ENCODE measurements at places on chromosomes 2 and 18.

- DNase-seq, result no peak
Observed at GRCh38 chr18:12295389-12296086, 12.5 kb upstream of the TUBB6 start.

- DNase-seq, result no peak
Observed at GRCh38 chr2:43196768-43197587, 29.4 kb downstream of the ZFP36L2 start.

- DNase-seq, result no peak
Observed at GRCh38 chr2:102142829-102143449, 393 bp downstream of the IL1R1 start.

GRCh38 chr2:238251986-238252385, 12.1 kb upstream of the HES6 start:
- no peak for DNase-seq

- DNase-seq, result no peak
Observed at GRCh38 chr2:224885291-224885690, 157.0 kb downstream of the DOCK10 start.

DNA sequence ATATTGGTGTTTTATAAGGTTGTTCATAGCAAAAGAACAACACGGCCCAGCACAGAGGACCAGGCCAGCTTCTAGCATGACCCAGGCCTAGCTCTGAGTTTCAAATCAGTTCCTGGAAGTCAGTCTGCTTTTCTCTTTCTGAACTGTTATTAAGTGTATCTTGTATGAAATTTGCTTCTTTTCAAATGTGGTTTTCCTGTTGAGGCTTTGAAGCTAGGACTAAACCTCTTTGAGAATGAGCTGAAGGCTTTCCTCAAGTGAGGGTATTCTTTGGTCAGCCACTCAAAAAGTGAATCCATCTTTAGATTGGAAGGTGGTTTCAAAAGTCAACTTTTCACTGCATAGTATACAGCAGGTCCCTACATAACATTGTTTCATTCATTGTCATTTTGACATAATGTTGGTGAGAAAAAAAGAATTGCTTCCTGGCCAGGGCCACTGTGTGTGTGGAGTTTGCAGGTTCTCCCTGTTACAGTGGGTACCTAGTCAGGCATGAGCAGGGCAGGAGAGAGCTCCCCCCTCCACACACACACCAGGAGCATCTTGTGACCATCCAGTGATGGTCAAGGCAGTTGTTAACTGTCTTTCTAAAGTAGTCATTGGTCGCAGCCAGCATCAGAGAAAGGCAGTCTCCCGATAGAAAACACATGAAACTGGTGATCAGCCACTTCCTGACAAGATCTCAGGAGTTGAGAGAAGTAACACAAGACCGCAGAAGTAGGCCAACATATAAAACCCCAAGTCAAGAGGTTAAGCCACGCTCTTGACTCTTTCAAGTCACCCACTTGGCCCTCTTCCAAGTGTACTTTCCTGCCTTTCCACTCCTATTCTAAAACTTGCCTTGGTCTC, 6.7 kb upstream of the ACAA2 start:
- DNase-seq, result no peak

GRCh38 chr2:55103046-55103445, 52.8 kb upstream of the RTN4 start:
- DNase-seq, result no peak

- DNase-seq, result no peak
Observed at GRCh38 chr2:104841744-104842143, 12.2 kb upstream of the POU3F3 start.

DNA sequence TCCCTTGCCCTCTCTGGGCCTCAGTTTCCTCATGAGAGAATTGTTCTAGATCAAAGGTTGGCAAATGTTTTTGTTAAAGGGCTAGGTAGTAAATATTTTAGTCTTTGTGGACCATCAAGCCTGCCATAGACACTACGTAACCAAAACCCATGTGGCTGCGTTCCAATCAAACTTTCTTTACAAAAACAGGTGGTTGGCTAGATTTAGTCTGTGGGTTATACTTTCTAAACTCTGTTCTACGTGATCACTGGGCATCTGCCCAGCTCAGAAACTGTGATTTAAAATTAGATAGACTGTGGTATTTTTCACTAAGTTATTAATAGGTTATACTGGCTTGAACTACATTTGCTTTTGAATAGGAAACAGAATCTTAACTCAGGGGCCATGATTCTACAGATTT, 149.8 kb upstream of the DCC start:
- DNase-seq, result no peak

- DNase-seq, result no peak
Observed at GRCh38 chr18:48566589-48566988, 27.8 kb downstream of the CTIF start.

- DNase-seq, result no peak
Observed at GRCh38 chr2:103179798-103180197, 418.0 kb downstream of the TMEM182 start.

DNA sequence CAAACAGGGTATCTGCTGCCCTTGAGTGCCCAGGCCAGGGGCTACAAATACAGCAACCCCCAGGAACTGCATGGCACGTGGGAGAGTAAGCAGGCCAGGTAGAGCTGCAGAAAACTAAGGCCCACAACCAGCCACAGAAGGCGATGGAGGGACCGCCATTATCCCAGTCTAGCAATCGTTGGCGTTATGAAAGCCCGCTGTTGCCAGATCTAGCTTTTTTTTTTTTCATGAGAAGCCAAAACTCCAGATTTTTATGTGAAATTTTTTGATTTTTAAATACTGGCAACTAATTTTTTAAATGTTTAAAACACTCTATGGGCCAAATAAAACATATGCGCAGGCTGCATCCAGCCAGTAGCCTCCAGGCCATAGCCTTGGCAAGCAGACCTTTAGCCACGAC, 59.8 kb downstream of the DNMT3A start:
- DNase-seq, result no peak

DNA sequence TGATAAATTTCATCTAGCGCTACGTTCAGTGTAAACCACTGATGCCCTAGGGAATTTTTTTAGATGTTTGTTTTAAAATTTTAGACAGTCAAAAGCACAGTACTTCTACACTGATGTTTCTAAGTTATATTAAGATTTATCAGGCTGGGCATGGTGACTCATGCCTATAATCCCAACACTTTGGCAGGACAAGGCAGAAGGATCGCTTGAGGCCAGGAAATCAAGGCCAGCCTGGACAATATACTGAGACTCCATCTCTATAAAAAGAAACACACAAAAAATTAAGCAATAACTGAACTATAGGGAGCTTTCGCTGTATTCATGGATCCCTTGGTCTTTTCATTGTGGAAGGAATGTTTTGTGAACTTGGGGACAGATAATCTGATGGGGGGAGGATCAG, 50.6 kb upstream of the MAPRE2 start:
- DNase-seq, result no peak

DNA sequence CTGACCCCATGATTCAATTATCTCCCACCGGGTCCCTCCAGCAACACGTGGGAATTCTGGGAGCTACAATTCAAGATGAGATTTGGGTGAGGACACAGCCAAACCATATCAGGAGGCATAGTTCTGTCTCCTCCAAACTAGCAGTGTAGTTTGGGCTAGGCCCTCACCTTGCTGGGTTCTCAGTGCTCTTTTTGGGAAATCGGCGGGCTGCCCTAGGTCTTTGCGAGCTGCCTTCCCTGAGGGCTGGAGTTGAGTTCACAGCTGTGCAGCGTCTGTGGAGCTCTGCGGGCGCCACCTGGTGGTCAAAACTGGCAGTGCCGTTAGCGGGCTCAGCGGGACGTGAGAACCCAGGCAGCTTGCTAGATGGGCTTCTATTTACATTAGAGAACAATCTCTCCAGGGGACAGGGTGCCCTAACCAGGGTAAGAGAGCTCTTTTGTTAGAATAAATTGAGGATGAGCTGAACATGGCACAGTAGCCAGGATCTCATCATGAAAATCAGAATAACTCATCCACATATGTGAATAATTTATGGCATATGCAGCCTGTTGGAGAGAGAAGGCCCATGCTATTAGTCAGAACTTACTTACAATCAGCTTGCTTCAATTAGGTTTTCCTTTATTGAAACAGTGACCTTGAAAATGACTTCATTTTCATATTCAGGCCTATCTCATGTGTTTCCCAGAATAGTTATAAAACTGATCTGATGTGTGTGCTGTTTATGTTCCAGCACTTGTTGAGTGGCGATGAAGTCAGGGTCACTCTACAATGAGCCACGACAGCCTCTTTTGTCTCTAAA, 27.4 kb upstream of the YES1 start:
- peak; percentile 91 for DNase-seq

DNA sequence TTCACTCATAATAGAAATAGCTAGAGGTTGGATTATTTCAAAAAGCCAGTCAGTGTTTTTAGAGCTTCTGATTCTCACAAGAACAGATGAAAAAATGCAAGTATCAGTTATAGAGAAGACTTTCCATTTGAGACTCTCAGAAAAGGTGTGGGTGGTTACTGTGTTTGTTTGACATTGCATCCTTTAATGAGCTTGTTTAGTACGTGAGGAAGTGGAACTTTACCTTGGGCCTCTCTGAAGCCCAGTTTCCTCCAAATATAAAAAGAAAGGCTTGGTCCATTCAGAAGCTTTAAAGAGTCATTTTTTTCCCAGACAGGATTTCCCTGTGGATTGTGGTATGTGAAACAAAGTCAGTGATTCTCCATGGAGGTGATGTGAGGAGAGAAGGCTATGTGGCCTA, 89.9 kb upstream of the RANBP2 start:
- no peak for DNase-seq

GRCh38 chr2:225317186-225317585, 82.3 kb upstream of the NYAP2 start:
- no peak for DNase-seq

DNA sequence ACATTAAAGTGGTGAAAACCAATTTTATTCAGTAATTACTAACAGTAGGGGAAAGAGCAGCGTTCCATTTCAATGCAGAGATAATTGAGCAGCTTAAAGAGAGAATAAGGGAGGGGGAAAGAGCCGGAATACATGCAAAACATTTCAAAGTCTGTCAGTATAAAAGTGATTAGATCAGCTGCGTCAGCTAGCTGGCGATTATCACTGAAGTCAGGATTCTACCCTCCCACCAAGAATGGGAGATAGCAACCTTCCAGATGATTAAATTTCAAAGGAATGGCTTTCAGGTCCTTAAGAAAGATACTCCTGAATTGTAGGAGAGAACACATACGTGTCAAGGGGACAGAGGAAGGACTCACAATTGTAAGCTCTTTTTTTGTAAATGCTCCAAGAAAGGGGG, 2.7 kb upstream of the ZC3H6 start:
- no peak for DNase-seq

DNA sequence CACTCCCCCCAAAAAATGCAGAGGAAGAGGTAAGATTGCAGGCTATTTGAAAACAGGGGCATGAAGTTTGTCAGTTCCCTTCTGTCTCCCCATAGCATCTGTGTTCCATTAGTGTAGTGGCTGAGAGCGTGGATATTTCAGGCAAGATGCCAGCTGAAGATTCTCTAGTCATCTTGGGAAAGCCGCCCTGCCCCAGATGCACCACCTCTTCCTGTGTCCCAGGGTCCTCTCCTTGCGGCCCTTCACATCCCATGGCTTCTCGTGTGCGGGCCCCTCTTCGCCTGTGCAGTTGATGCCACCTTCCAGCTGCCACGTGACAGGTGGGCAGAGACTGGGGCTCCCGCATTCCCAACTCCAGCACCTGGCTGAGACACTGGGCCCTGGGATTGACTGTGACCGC, 16.1 kb downstream of the TMEM127 start:
- peak; percentile 69 for DNase-seq

- DNase-seq, result no peak
Observed at GRCh38 chr2:55431982-55432627, 12.4 kb upstream of the CCDC88A start.

- no peak for DNase-seq
Observed at GRCh38 chr2:200345975-200346374, 39.5 kb downstream of the SPATS2L start.

GRCh38 chr18:58695772-58696171, 24.5 kb downstream of the MALT1 start:
- DNase-seq, result no peak

GRCh38 chr18:73597832-73598615, 549.6 kb downstream of the FBXO15 start:
- no peak for DNase-seq

DNA sequence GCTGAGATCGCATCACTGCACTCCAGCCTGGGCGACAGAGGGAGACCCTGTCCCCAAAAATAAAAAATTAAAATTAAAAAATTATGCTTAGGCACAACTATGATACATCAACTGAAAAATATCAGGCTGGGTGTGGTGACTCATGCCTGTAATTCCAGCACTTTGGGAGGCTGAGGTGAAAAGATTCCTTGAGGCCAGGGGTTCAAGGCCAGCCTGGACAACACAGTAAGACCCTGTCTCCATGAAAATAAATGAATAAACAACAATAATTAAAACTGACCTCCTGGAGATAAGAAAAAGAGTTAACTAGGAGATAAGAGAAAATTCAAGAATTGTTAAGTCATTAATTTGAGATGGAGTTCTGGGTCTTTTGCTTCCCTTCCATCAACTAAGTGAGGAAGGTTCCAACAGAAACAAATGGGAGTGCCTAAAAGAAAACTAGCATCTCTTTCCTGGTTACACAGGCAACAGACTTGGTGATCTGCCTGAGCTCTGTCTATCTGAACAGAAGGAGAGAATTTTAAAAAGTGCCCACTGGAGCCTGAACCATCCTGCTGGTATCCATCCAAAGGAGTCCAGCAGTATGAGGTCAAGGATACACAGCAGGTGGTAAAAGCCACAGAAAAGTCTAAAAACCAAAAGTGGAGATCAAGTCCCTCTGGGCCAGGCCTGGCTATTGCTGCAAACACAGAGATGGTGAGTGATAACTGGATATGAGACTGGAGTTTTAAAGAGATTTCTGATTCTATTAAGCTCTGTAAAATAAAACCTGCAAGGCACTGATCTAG, 8.8 kb downstream of the PPM1G start:
- DNase-seq, result no peak

DNA sequence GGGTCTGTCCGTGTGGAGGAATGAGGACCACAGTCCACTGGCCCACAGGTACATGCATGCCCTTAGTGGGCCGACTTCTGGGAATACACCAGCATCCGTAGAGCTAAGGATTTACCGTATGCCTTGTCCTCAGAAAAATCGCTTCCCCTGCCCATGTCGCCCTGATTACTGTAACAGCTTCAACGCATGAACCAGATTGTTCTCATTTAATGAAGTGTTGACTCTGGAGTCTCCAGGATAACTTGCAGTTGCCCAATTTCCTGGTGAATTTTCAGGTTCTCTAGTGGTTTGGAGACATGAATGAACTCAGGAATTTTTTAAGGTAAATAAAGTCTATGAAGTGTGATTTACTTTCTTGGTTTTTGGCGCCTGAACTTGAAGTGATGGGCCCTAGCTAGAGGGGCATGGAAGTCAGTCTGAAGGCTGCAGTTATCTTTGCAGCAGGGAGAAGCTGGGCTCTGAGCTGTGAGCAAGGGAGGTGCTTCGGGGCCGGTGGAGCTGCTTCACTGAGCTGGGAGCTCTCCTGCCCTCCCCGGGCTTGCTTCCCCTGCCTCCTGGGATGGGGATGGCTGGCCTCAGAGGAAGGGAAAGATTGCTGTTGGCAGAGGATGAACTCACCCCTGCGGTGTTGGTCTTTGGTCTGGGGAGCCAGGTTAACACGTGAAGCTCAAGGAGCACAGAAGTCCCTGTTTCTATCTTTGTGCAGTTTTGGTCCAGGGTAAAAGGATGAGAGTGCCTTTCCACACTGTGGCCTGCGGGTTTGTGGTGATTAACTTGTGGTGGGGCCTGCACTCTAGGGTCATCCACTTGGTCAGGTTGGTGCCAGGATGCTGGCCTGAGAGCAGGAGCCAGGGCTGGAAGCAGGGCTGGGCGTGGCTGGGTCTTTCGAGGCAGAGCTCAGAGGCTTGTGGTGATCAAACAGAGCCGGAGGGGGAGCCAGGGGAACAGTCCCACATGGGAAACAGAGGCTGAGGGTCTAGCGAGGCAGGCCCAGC, 28.1 kb downstream of the TCF7L1 start:
- peak; percentile 52 for DNase-seq

Data from femur (tissue), 1 donor.